ENCODE measurements at places on chromosomes 16 and 17. TPM values are rescaled to one million over a fixed set of nuclear protein-coding genes. Genes with fewer than 3 reads are reported as not detected.

SOCS1 gene
- 20.2 TPM for total RNA-seq

ENKD1 gene
- total RNA-seq = 8.5 TPM

APOBR gene
- not detected for total RNA-seq

CCL3 gene
- 3.4 TPM for total RNA-seq

THUMPD1 gene
- total RNA-seq = 26.4 TPM

CACNG1 gene
- total RNA-seq = not detected
